ENCODE measurements at places on chromosomes 2 and 18. TPM values are rescaled to one million over a fixed set of nuclear protein-coding genes. Genes with fewer than 3 reads are reported as not detected.

DNA sequence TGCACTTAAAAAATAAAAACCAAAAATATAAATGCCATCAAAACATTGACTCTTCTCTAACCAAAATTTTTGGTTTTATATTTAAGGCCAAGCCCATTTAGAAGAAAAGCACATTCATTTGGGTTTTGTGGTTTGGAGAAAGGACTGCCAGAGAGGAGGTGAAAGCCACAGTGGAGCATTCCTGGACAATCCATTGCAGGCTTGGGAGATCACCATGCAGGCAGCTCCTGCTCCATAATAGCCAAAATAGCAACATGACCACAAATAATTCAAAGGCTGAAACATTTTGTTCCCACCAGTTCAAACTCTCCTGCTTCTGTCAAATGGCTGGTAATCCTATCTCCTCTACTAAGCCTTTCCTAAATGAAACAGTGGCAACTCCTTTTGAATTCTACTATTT is 73.5 kb downstream of the GALNT3 start:
- no peaks in the 10 kb centered on the region for H3K4me1 ChIP-seq
- no peaks in the 10 kb centered on the region for H3K27me3 ChIP-seq
- H3K36me3 ChIP-seq = no peaks in the 10 kb centered on the region

GRCh38 chr2:98691303-98691702 is 39.6 kb downstream of the MGAT4A start:
- H3K36me3 ChIP-seq = no peaks in the 10 kb centered on the region
- H3K27ac ChIP-seq = no peak overlapping the region
- H3K4me3 ChIP-seq = no peak overlapping the region
- DNase-seq = no peak
- no peaks in the 10 kb centered on the region for H3K27me3 ChIP-seq
- no peaks in the 10 kb centered on the region for H3K4me1 ChIP-seq

GRCh38 chr2:219122202-219122980 is 38.2 kb downstream of the NHEJ1 start:
- H3K27ac ChIP-seq = no peak overlapping the region
- no peak for DNase-seq
- no peaks in the 10 kb centered on the region for H3K36me3 ChIP-seq
- no peaks in the 10 kb centered on the region for H3K27me3 ChIP-seq
- H3K4me3 ChIP-seq = no peak overlapping the region

Gene KCNG3
- total RNA-seq = 1.3 TPM

Gene ELOA2
- total RNA-seq = not detected

GRCh38 chr18:26471027-26471426 is 77.3 kb downstream of the KCTD1 start:
- no peak for DNase-seq
- no peaks in the 10 kb centered on the region for H3K36me3 ChIP-seq
- no peak overlapping the region for H3K27ac ChIP-seq
- H3K4me1 ChIP-seq = no peaks in the 10 kb centered on the region
- H3K4me3 ChIP-seq = no peak overlapping the region

Gene CCNYL1
- 13.0 TPM for total RNA-seq

DNA sequence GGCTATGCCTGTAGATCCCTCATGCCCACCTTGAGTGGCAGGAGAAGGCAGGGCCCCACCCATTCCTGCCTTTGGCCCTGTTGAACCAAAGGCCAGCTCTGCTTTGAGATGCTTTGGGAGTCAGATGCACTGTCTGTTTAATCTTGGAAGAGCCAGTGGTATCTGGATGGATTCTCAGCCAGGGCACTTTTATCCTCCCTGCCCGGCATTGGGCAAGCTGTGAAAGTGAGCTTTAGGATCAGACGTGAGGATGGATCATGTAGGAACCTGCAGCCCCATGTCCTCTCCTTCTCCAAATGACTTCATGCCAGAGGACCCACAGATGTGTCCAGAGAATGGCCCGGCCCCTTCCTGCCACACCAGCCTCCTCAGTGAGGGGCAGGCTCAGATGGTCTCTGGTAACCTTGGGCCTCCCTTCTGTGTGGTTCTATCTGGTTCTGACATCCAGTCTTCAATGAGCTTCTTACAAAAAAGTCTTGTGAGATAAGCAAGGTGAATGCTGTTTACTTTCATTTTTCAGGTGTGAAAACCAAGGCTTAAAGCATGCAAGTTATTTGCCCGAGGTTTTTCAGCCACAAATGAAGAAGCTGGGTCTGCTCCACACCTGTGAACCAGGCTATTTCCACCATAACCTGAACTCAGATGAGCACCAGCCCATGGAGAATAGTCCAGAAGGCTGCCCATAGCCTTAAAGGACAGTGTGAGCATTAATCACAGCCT is 123.8 kb downstream of the KCTD1 start:
- H3K36me3 ChIP-seq = no peaks in the 10 kb centered on the region
- no peak overlapping the region for H3K4me3 ChIP-seq
- DNase-seq = no peak
- H3K4me1 ChIP-seq = no peaks in the 10 kb centered on the region

DNA sequence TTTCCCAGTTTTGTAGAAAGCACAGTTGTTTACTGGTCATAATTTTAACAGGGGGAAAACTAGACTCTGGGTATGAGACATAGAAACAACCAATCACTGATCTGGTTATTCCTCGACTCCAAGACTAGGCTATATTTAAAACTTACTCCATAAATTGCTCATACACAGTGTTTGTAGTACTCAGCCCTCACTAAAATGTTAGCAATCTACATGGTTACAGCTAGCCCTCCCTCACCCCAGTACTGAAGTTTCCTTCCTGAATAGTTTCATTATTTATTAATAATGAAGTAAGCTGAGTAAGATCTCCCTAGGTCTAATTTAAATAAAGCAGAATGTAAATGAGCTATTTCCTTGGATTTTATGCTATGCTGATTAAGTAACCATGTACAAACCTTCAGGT is 275.1 kb downstream of the CDH20 start:
- no peaks in the 10 kb centered on the region for H3K36me3 ChIP-seq
- no peak overlapping the region for H3K4me3 ChIP-seq
- H3K27ac ChIP-seq = no peak overlapping the region
- H3K4me1 ChIP-seq = peaks cover 4% of the 10 kb centered on the region

DNA sequence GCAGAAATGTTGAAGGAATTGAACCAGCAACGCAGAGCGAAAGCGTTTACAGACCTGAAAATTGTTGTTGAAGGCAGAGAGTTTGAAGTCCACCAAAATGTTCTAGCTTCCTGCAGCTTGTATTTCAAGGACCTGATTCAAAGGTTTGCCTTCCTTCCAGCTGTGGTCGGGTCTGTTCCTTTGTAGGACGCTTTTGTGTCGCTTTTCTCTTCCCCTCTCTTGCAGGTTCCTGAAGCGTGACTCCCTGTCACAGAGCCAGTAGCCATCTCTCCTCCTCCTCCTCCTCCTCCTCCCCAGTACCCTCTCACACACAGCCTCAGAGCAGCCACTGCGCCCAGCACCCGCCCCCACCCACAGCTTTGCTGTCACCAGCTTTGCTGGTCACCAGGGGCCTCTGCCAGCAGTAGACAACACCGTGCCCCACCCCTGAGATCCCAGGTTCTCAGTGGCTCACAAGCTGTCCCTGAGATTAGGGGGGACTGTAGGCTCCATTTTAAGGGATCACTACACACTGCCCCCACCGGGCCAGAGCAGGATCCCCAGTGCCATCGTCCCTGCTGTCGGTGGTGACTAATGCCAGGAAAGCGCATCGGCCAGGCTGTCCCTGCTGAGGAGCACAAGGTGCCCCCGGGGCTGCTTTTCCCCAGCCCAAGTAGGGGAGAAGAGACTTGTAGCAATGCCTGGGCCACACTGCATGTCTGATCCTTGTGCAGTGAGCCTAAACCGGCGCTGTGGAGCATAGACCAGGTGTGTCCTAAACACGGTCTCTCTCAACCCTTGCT is 242.3 kb downstream of the ATAD2B start:
- no peak for DNase-seq
- H3K27ac ChIP-seq = no peak overlapping the region
- no peaks in the 10 kb centered on the region for H3K27me3 ChIP-seq
- no peaks in the 10 kb centered on the region for H3K4me1 ChIP-seq
- H3K36me3 ChIP-seq = no peaks in the 10 kb centered on the region

DNA sequence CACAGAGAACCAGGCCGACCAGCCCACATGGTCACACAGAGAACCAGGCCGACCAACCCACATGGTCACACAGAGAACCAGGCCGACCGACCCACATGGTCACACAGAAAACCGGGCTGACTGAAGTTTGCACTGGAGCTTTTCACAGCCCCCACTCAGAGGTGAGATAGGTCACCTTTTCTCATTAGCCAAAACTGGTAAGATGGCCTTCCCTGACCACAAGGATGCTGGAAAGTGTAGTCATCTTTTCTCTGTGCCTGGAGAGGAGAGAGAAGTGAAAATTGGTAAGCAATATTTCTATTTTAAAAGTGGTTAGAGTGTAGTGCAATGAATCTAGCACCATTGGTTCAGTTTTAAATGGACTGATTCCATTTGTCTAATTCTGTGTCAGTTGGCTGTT is 247.1 kb downstream of the NEDD4L start:
- H3K4me3 ChIP-seq = no peak overlapping the region
- no peaks in the 10 kb centered on the region for H3K4me1 ChIP-seq
- H3K36me3 ChIP-seq = no peaks in the 10 kb centered on the region
- H3K27me3 ChIP-seq = no peaks in the 10 kb centered on the region

Gene AQP12B
- 0.18 TPM for total RNA-seq

GRCh38 chr2:219687882-219688559 is 60.6 kb downstream of the SLC4A3 start:
- H3K27me3 ChIP-seq = no peaks in the 10 kb centered on the region
- H3K4me3 ChIP-seq = no peak overlapping the region
- peaks cover 5% of the 10 kb centered on the region for H3K4me1 ChIP-seq
- H3K36me3 ChIP-seq = no peaks in the 10 kb centered on the region
- DNase-seq = no peak

- H3K4me1 ChIP-seq = no peaks in the 10 kb centered on the region
- H3K36me3 ChIP-seq = no peaks in the 10 kb centered on the region
- no peak overlapping the region for H3K4me3 ChIP-seq
- H3K27ac ChIP-seq = no peak overlapping the region
- no peaks in the 10 kb centered on the region for H3K27me3 ChIP-seq
- no peak for DNase-seq
Measured at GRCh38 chr2:156215656-156216055, 116.9 kb downstream of the NR4A2 start.

DNA sequence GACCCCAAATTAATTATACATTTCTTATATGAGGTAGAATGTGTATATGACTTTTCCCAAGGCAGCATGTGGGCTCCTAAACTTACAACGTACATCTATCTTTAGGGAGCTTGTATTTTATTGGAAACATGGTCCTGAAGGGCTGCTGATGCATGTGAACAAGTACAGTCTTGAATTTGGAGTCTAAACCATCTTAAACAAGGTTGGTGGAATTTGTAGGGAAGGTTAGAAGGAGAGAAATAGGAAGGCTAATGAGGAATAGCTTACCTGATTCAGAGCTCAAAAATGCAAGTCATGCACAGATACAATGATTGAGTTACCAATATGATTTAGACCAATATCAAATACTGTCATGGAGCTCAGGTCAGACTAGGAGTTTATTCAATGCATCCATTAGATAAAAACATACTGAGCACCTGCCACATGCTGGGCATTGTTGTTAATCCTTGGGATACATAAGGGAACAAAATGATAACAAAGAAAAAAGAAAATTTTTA is 458.6 kb upstream of the ETAA1 start:
- no peak for DNase-seq
- no peaks in the 10 kb centered on the region for H3K4me1 ChIP-seq
- no peaks in the 10 kb centered on the region for H3K36me3 ChIP-seq
- no peaks in the 10 kb centered on the region for H3K27me3 ChIP-seq

GRCh38 chr2:239882781-239883180 is 142.4 kb downstream of the NDUFA10 start:
- DNase-seq = no peak
- peaks cover 8% of the 10 kb centered on the region for H3K4me1 ChIP-seq
- H3K27me3 ChIP-seq = no peaks in the 10 kb centered on the region
- no peaks in the 10 kb centered on the region for H3K36me3 ChIP-seq

Gene SLC40A1
- total RNA-seq = 345 TPM
